ENCODE measurements at places on chromosomes 7 and 10. TPM values are rescaled to one million over a fixed set of nuclear protein-coding genes. Genes with fewer than 3 reads are reported as not detected.
A peak's percentile ranks its signal among the peaks of the same experiment; 100 is the strongest.

DNA sequence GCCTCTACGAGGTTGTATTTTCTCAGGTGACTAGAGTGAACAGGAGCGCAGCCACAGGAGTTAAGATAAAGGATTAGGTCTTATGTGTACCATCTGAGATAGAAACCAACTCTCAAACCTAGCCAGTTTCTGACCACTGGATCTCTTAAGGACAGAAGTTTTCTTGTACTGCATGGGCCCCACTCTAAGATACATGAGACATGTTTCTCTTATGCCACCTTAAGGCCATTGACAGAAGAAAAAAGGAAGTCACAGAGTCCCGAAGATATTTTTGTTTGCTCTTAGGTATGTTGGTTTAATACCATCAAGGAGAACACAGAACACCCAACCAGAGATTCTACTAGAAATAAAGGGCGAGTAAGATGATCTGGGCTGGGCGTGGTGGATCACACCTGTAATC lies 335.8 kb downstream of the FRMD4A start:
- H3K36me3 ChIP-seq = no peaks in the 10 kb centered on the region
- H3K4me1 ChIP-seq = peaks cover 24% of the 10 kb centered on the region
- DNase-seq = no peak
- no peaks in the 10 kb centered on the region for H3K27me3 ChIP-seq
- no peak overlapping the region for H3K27ac ChIP-seq

DNA sequence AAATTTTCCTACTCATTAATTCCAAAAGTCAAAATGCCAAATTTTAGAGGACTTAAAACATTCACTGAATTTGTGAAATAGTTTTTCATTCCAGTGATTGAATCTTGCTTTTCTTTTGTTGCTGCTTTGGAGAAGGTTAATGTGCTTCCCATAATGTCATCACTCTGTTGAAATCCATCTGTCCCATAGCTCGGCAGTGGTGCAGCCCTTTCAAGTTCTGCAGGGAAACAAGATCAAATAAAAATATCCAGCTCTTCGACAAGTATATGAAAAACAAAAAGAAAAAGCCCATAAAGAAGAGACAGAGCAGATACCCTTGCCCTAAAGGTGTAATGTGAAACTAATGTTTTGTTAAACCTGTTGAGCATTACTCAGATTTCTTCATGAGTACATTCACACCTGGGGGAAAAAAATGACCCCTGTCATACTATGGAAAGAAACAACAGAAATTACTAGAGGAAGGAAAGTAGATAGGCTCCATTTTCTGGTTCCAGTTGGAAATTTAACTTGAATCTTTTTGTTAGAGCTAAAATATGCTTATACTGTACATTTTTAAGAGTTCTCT lies 35.1 kb downstream of the AGR3 start:
- no peaks in the 10 kb centered on the region for H3K36me3 ChIP-seq
- peaks cover 4% of the 10 kb centered on the region for H3K4me1 ChIP-seq
- DNase-seq = no peak
- no peak overlapping the region for H3K4me3 ChIP-seq
- H3K27me3 ChIP-seq = no peaks in the 10 kb centered on the region
- H3K27ac ChIP-seq = peak overlapping the region; percentile 24

GRCh38 chr7:12567015-12567414 lies 3.5 kb upstream of the SCIN start:
- no peak for DNase-seq
- no peaks in the 10 kb centered on the region for H3K36me3 ChIP-seq
- no peak overlapping the region for H3K4me3 ChIP-seq
- peaks cover 15% of the 10 kb centered on the region for H3K4me1 ChIP-seq

GRCh38 chr7:115054478-115055065 lies 132.7 kb downstream of the MDFIC start:
- H3K4me1 ChIP-seq = no peaks in the 10 kb centered on the region
- no peak overlapping the region for H3K4me3 ChIP-seq
- no peak overlapping the region for H3K27ac ChIP-seq
- H3K27me3 ChIP-seq = no peaks in the 10 kb centered on the region

DNA sequence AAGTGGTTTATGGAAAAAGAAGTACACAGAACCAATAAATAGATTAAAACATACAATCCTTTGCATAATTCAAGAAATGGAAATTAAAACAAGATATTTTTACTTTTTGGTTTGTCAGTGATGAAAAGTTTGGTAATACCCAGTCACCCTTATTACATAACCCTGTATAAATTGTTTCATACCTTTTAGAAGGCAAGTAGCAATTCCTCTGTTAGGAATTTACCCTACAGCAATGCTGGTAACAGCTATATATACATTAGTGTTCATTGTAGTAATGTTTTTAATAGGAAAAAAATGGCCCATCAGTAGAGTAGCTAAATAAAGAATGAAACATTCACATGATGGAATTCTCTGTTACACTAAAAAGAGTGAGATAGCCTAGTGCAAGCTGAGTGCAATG lies 42.7 kb downstream of the PTPN12 start:
- no peak overlapping the region for H3K27ac ChIP-seq
- H3K27me3 ChIP-seq = no peaks in the 10 kb centered on the region
- peaks cover 69% of the 10 kb centered on the region for H3K36me3 ChIP-seq

DNA sequence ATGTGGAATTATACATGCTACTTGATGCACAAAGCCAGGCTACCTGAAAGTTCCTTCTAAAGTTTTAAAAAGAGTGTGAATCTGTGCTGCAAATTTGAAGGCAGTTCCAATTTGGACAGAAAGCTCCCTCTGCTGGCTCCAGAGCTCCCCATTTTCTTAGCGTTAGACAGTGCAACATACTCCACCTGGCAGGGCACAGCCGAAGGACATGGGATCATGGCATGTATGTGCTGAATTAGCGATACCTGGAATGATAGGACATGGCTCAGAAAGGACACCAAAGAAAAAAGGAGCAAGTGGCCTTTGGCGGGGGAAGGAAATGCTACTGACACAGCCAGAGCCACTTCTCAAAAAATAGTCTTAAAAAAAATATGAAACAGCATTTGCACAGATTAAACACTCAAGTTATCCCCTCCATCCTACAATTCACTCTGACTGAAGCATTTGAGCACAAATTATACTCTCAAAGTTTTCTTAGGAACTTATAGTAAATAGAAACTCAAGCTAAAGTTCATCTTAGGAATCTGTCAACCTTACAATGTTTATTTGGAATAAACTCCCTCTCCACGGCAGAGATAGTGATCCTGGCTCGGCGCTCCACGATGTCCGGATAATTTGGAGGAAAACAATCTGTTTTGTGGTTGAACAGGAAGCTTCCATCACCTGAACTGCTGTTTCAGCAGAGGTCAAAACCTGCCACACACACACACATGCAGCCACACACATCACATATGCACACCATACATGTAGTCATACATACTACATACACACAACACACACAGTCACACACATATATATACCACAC lies 80.0 kb downstream of the C7orf25 start:
- DNase-seq = no peak
- no peaks in the 10 kb centered on the region for H3K27me3 ChIP-seq
- H3K36me3 ChIP-seq = no peaks in the 10 kb centered on the region
- peak overlapping the region; percentile 36 for H3K27ac ChIP-seq
- H3K4me3 ChIP-seq = peak overlapping the region; percentile 8

DNA sequence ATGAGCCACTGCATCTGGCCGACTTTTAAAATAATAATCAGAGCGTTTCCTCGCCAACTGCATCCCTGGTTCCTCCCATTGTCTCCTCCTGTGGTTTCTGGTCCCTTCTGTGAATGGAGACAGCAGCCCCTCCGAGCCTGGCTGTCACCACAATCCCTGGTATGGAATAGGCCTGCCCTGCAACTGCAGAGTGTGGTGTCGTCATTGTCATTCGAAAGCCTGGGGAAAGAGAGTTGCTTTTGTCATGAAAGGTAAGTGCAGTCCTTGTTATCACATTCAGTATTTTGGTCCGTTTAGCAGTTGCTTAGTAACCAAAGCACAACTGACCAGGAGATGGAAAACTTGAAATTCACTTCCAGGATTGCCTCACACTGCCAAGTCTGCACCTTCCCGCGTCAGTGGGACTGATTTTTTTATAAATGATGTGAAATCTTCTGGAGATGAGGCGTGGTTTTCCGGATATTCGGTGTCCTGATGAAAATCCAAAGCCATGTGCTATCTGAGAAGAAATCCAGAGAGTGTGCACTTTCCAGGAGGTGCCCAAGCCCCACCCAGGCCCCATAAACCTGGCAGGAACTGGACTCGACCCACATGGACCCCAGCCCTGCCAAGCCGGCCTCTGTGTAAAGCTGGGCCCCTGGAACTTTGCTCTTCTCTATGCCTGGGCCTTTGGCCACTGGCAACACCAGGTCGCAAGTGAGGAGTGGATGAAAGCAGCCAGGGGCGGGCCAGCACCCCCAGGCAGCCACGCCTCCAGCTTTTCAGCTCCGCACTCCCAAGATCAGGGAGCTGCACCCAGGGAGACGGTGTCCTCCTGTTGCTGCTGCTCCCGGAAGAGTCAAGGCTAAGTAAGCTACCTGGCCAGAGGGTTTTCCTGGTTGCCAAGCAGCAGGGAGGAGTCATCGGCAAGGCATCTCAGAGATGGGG lies 133.7 kb upstream of the SH2B2 start:
- H3K27me3 ChIP-seq = no peaks in the 10 kb centered on the region
- peak; percentile 74 for DNase-seq
- H3K4me1 ChIP-seq = no peaks in the 10 kb centered on the region
- H3K27ac ChIP-seq = peak overlapping the region; percentile 27
- peaks cover 4% of the 10 kb centered on the region for H3K36me3 ChIP-seq
- no peak overlapping the region for H3K4me3 ChIP-seq

- H3K27ac ChIP-seq = no peak overlapping the region
- no peak overlapping the region for H3K4me3 ChIP-seq
- no peaks in the 10 kb centered on the region for H3K36me3 ChIP-seq
- H3K4me1 ChIP-seq = no peaks in the 10 kb centered on the region
- DNase-seq = no peak
Observed at GRCh38 chr7:13021566-13022300, 334.3 kb downstream of the ARL4A start.

DNA sequence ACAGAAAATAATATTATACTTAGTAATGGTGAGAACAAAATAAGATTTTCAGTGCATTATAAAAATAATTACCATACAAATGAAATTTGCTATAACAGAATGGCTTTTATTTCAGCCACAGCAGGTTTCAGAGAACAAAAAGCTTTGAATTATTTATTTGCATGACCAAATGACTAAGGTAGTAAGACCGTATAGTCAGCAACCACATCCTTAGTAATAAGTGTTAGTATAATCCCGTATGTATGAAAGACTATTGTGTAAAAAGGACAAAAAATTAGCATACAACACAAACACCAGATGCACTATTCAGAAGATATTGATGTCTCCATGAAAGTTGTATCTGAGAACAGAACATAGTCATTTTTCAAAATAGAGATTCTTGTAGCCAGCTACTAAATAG lies 12.2 kb downstream of the PDZD8 start:
- no peaks in the 10 kb centered on the region for H3K36me3 ChIP-seq
- no peak for DNase-seq
- H3K4me1 ChIP-seq = peaks cover 27% of the 10 kb centered on the region
- no peak overlapping the region for H3K27ac ChIP-seq

- DNase-seq = no peak
- no peak overlapping the region for H3K27ac ChIP-seq
- H3K27me3 ChIP-seq = no peaks in the 10 kb centered on the region
- H3K4me1 ChIP-seq = peaks cover 33% of the 10 kb centered on the region
Observed at GRCh38 chr7:28983396-28984190, 25.5 kb upstream of the TRIL start.

- DNase-seq = no peak
- peak overlapping the region; percentile 94 for H3K27ac ChIP-seq
- H3K4me3 ChIP-seq = peak overlapping the region; percentile 85
Observed at GRCh38 chr10:86712317-86712707, 44.0 kb downstream of the LDB3 start.

- H3K36me3 ChIP-seq = no peaks in the 10 kb centered on the region
- no peaks in the 10 kb centered on the region for H3K27me3 ChIP-seq
- H3K4me1 ChIP-seq = peaks cover 22% of the 10 kb centered on the region
- peak overlapping the region; percentile 59 for H3K27ac ChIP-seq
- no peak for DNase-seq
Observed at GRCh38 chr10:3747248-3747960, 37.6 kb downstream of the KLF6 start.

- H3K27me3 ChIP-seq = no peaks in the 10 kb centered on the region
- H3K4me1 ChIP-seq = no peaks in the 10 kb centered on the region
- no peak for DNase-seq
- H3K27ac ChIP-seq = no peak overlapping the region
Observed at GRCh38 chr7:83130623-83131545, 31.8 kb downstream of the PCLO start.

- H3K4me1 ChIP-seq = peaks cover 8% of the 10 kb centered on the region
- peaks cover 6% of the 10 kb centered on the region for H3K27me3 ChIP-seq
Observed at GRCh38 chr10:43262902-43263466, 3.9 kb downstream of the RASGEF1A start.

DNA sequence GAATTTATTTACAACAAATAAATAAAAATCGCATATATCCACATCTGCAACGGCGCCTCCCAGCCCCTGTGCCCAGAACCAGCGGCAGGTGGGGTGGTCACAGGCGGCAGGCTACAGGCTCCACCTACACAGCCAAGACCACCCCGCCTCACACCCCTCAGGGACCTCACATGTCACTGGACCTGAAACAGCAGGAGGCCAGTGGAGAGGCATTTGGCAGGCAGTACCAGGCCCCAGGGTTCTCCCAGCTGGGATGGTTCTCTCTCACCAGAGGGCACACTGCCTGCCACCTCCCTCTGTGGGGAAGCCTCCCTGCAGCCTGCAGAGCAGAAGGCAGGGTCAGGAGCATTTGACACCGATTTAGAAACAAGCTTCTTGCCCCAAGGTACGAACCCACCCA lies 81.5 kb downstream of the MAD1L1 start:
- DNase-seq = no peak
- H3K27ac ChIP-seq = no peak overlapping the region
- H3K27me3 ChIP-seq = no peaks in the 10 kb centered on the region
- H3K4me1 ChIP-seq = no peaks in the 10 kb centered on the region
- H3K36me3 ChIP-seq = peaks cover 14% of the 10 kb centered on the region
- H3K4me3 ChIP-seq = no peak overlapping the region

GRCh38 chr10:127069436-127069835 lies 127.0 kb downstream of the INSYN2A start:
- H3K27ac ChIP-seq = no peak overlapping the region
- no peaks in the 10 kb centered on the region for H3K4me1 ChIP-seq
- H3K4me3 ChIP-seq = no peak overlapping the region
- DNase-seq = no peak
- peaks cover 2% of the 10 kb centered on the region for H3K36me3 ChIP-seq

- H3K27ac ChIP-seq = peak overlapping the region; percentile 89
- H3K4me3 ChIP-seq = peak overlapping the region; percentile 70
- no peaks in the 10 kb centered on the region for H3K27me3 ChIP-seq
- no peaks in the 10 kb centered on the region for H3K36me3 ChIP-seq
- peak; percentile 62 for DNase-seq
Observed at GRCh38 chr7:517774-518629, 1.6 kb downstream of the PDGFA start.

DNA sequence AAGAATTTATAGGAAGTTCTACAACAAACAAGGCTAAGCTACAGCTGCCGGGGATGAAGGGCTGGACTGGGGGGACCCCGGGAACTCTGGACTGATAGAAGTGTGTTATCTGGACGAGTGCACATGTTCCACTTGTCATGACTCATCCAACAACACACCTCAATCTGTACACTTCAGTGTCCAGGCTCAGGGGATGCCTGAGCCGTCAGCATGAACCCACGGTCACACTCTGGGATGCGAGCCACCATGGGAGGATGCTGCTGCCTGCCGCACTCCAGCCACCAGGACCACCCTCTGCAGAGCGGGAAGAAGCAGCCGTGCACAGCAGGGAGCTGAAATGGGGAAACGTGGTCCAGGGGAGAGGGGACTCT lies 67.5 kb downstream of the MAD1L1 start:
- H3K27me3 ChIP-seq = no peaks in the 10 kb centered on the region
- H3K4me1 ChIP-seq = peaks cover 15% of the 10 kb centered on the region
- H3K36me3 ChIP-seq = no peaks in the 10 kb centered on the region
- H3K27ac ChIP-seq = no peak overlapping the region

Gene GNG11
- 1.0 TPM for total RNA-seq

Gene NODAL
- not detected for total RNA-seq

Gene RADIL
- total RNA-seq = 12.5 TPM

Gene HOXA5
- 20.1 TPM for total RNA-seq

Gene CYP2C19
- not detected for total RNA-seq

Gene SNCG
- total RNA-seq = 2.9 TPM

Gene SUN3
- not detected for total RNA-seq

Gene UCN3
- total RNA-seq = 1.3 TPM

All from upper lobe of left lung (tissue), 6 donors.